ENCODE measurements at places on chromosomes 7 and 10. TPM values are rescaled to one million over a fixed set of nuclear protein-coding genes. Genes with fewer than 3 reads are reported as not detected.

DNA sequence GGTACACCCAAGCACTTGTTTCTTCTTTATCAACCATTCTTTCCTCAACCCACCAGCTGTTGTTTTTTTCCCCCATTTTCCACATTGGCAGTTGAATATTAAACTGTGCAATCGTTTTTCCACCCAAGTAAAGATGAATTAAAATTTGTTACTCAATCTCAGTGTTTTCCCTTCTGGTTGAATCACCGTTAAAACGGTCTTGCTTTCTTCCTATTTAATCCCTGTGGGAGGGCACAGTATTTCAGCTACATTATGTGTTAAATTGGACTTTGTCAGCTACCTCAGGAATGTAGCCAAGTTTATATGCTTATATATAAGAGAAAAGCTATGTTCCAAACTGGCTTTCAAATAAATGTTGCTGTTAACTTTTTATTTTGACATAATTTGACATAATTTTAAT lies 19.9 kb downstream of the SLC35G1 start:
- no peak for DNase-seq

- no peak for DNase-seq
Observed at GRCh38 chr10:72342911-72343310, 11.8 kb downstream of the DNAJB12 start.

- no peak for DNase-seq
Observed at GRCh38 chr7:139886206-139886605, 57.1 kb downstream of the TBXAS1 start.

GRCh38 chr10:11616021-11616420 lies 4.6 kb upstream of the USP6NL start:
- no peak for DNase-seq

- no peak for DNase-seq
Observed at GRCh38 chr7:98165827-98166667, 45.2 kb upstream of the BHLHA15 start.

DNA sequence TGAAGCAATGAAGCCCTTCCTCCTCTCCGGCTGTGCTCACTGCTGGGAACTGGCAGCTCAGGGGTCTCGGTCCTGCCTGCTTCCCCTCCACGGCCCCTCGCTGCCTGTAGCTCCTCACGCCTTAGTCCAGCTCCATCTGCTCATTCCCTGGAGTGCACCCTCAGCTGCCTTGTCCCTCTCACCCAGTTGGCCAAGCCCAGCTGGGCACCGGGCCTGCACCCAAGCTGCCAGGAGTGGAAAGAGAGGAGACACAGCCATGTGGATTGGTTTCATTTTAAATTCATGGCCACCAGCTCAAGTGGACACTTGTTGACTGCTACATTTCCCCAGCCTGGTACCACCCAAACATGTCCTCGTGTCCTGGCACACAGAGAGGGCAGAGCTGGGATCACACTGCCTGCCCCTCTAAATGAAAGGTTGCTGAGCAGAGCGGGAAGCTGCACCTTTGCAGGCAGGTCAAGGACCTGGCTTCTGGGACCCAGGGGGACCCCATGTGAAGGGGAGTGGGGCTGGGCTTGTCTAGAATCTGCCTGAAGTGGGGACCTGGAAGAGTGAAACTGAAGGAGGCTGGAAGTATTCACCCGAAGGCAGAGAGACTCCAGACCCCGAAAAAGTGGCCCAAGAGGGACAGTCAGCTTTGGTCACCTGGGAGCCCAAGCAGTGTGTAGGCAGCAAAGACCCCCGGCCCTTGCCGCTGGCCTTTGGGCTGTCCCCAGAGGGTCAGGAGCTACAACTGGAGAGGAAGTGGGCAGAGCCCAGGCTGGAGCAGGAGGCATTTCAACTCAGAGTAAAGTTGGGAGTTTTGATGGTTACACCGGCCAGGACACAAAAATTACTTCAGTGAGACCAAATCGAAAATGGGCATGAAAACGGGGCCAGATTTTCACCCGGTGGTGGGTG lies 15.0 kb upstream of the BNIP3 start:
- DNase-seq, result no peak

DNA sequence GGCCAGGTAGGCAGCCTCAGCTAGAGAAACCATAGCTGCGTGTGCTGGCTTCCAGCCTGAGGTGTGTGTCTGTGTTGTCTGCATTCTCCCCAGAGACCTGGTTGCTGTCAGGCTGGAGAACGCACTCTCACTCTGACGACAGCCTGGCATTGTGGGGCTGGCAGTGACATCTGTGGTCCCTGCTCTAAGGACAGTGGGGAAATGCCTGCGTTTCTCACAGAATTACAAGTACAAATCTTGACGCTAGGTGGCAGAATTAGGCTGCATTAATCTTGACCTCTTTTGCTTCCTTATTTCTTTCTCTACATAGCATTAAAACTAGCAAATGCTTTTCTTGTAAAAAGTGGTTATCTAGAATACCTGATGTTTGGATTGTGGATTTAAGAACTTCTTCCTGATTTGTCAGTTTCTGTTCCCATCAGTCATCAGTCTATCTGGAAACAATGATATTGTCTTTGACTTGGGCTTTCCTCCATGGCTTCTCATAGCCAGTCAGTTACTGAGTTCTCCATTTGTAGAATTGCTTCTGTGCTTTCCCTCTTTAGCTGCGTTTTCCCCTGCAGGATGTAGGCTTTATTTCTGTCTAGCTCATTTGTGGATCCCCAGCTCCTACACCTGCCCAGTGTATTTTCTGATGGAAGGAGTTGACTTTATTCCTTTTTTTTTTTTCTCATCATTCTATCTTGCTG lies 86.0 kb downstream of the FANK1 start:
- no peak for DNase-seq

TRIM24 gene
- 17.5 TPM for total RNA-seq

DLD gene
- total RNA-seq, result 132 TPM

ARPC1A gene
- total RNA-seq, result 114 TPM

MMD2 gene
- total RNA-seq, result not detected

SYCE1 gene
- 1.8 TPM for total RNA-seq

EGR2 gene
- under 0.01 TPM for total RNA-seq

Measured in esophagus squamous epithelium (tissue), 5 donors.